Hepatocyte (in vitro differentiated cells): ENCODE measurements at places on chromosomes 1 and 21.

DNA sequence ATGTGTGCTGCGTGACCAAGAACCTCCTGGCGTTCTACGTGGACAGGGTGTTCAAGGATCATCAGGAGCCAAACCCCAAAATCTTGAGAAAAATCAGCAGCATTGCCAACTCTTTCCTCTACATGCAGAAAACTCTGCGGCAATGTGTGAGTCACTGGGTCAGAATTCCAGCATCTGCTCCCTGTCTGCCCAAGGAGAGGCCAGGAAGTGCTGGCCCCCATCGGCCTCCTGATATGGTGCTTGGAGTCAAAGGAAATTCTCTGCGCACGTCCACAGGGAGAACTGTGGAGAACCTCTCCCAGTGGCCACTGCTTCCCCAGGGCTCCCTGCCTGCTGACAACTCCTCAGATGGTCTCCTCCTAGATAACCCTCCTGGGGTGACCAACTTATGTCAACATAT lies 25.6 kb upstream of the IL20 start:
- DNase-seq, result peak; percentile 56

GRCh38 chr1:8343464-8344001 lies 25.6 kb downstream of the SLC45A1 start:
- DNase-seq, result peak; percentile 44

DNA sequence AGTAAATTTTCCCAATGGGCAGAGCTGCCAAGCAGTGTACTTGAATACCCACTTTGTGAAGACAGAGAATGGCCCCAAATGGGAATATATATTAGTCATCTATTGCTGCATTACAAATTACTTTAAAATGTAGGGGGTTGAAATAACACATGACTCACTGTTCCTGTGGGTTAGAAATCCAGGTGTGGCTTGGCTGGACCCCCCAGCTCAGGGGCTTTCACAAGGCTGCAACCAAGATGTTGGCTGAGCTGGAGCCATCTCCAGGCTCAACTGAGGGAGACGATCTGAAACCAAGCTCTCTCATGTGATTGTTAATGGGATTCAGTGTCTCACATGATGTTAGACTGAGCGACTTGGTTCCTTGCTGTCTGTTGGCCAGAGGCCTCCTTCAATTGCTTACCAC lies 33.4 kb upstream of the ARHGAP29 start:
- no peak for DNase-seq

- DNase-seq, result no peak
These were observed 82.2 kb downstream of the SPSB1 start for GRCh38 chr1:9374748-9375341.

- peak; percentile 69 for DNase-seq
These were observed 52.7 kb downstream of the VWA5B1 start for GRCh38 chr1:20343149-20343937.

- DNase-seq, result no peak
These were observed 8.3 kb upstream of the C8B start for GRCh38 chr1:56973923-56974742.

DNA sequence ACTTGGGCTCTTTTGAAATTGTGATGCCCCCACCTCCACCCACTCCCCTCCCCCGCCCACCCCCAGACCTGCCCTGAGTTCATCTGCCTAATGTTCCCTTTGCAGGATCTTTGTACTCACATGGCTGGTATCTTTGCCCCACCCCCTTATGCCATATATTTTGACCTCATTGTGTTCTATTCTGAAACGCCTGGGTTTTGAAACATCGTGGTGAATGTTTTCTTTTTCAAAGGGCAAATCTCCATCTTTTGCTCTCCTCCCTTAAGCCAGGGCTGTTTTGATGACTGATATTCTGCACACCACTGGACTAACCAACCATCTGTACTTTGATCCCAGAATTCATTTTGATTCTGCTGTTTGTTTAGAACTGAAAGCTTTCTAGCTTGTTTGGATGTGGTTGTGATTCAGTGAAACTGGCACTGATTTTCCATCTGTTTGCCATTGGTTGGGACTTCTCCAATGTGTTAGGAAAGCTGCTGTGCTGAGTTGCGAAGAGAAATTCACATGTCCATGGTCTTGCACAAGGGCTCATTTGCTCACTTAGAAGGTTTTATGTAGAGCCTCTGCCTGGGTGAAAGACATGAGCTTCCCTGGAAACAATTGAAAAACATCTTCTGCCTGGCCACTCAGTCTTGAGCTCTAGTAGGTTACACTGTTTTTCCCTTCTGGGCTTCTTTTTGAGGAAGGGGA lies 16.5 kb downstream of the SMAP2 start:
- peak; percentile 61 for DNase-seq

- DNase-seq, result no peak
These were observed 195.2 kb downstream of the FCRL5 start for GRCh38 chr1:157357111-157357510.

- DNase-seq, result no peak
These were observed 117.6 kb downstream of the LTN1 start for GRCh38 chr21:28875078-28875477.

- no peak for DNase-seq
These were observed 13.3 kb downstream of the TESK2 start for GRCh38 chr1:45477646-45478045.

GRCh38 chr1:161200992-161201835 lies 953 bp upstream of the NDUFS2 start:
- no peak for DNase-seq

- no peak for DNase-seq
These were observed 48.1 kb downstream of the ZFYVE9 start for GRCh38 chr1:52189898-52190480.

- DNase-seq, result no peak
These were observed 41.7 kb upstream of the RXRG start for GRCh38 chr1:165486663-165487062.

DNA sequence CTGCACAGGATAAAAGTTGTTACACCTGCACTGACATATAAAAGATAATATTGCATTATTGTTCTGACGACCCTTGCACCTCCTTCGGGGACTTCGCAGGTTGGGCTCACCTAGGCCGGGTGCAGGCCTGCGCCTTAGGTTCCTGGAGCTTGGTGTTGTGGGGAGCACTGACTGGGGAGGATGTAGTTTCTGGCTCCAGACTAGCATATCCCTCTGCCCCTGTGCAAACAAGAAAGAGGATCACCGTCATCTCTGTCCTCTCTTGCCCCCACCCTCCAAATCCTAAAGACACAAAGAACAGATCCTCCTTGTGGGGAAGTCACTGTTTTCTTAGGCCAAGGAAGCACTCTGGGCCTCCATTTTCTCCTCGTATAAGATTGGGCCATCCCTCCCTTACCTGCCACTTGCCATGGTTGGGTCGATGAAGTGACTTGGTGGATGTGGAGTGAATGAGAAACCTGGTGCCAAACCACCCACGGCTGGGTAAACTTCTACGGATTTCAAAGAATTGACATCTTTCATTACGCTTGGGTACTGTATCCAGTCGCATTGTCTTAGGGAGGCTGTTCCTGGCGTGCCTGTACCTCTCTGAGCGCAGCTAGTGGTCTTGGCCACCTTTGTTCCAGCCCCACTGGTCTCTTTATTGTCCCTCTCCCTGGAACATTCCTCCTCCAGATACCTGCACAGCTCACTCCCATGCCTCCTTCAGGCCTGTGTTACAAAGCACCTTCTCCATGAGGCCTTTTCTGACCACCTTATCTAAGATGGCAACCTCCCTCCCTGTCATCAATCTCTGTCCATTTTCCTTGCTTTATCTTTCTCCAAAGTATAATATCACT lies 34.4 kb upstream of the PKP1 start:
- DNase-seq, result no peak

DNA sequence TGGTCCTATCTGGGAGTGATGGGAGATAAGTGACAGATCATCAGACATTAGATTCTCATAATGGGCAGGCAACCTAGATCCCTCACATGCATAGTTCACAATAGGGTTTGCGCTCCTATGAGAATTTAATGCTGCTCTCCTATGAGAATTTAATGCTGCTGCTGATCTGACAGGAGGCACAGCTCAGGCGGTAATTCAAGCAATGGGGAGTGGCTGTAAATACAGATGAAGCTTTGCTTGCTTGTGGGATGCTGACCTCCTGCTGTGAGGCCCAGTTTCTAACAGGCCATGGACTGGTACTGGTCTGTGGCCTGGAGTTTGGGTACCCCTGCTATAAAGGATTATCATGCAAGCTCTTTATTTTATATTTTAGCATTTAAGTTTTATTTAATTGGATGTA lies 72.0 kb downstream of the ZMYM4 start:
- no peak for DNase-seq

DNA sequence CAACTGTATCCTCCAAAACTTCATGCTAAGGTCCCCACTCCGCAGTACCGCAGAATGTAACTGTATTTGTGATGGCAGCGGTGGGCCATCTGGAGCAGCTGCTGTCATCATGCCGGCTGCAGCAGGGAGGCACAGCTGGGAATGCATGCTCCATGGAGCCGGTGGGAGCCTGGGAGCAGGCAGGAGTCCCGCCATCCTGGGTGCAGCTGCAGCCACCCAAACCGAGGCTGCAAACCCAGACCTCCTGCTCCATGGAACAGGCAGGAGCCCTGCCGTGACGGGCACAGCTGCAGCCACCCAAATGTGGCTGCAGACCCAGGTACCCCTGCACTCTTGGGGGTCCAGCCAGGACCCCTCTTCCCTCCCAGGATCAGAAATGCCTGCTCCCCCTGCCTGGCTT lies 80.3 kb downstream of the SCMH1 start:
- no peak for DNase-seq

GRCh38 chr1:111045033-111045722 lies 81.5 kb upstream of the LRIF1 start:
- DNase-seq, result peak; percentile 28

GRCh38 chr1:228452194-228453021 lies 34.8 kb upstream of the RNF187 start:
- DNase-seq, result no peak

- DNase-seq, result no peak
These were observed 51.7 kb downstream of the IVNS1ABP start for GRCh38 chr1:185265314-185265713.

DNA sequence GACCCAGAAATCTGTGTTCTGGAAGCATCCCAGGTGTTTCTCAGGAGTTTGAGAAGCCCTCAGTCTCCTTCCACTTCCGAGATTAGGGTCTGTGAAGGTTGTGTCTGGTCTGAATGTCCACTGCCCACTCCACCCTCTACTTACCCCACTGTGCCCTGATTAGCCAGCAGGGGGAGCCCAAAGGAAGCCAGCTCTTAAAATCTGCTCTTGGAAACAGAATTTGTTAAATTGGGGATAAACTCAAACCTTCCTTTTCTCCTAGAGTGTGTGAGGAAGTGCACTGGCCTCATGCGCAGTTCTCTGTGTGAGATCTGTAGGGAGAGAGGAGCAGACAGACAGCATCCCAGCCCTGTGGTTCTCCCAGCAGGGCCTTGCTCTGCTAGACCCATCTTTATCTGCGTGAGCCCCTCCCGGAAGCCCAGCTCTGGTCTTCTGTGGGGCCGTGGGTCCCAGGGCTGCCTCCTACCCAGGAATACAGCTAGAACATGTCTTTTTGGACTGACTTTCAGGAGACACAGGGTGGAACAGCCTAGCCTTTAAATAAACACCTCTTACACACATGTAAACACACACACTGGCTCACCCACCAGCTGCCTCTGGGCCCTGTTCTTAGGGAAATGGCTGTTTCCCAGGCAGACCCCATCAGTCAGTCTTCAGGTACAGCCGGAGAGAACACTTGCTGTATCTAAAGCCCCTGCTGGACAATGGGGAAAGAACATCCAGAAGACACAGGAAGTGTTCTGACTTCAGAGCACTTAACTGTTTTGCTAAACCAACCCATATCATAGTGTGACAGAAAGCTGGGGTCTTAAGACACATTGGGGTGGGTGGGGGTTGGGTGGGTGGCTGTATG lies 52.2 kb downstream of the SMYD2 start:
- DNase-seq, result peak; percentile 61

DNA sequence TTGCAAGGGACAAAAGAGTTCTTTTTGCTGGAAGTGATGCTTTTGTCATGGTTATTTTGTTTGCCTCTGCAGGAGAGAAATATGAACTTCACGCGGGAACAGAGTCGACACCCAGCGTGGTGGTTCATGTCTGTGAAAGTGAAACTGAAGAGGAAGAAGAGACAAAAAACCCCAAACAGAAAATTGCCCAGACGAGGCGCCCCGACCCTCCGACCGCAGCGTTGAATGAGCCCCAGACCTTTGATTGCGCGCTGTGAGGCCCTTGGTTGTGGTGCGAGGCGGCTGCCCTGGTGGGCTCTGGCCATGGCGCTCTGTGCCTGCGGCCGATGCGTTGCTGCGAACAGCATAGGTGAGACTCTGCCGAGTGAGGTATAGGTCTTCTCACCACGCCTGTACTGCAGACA lies 20.9 kb upstream of the NCMAP start:
- no peak for DNase-seq

DNA sequence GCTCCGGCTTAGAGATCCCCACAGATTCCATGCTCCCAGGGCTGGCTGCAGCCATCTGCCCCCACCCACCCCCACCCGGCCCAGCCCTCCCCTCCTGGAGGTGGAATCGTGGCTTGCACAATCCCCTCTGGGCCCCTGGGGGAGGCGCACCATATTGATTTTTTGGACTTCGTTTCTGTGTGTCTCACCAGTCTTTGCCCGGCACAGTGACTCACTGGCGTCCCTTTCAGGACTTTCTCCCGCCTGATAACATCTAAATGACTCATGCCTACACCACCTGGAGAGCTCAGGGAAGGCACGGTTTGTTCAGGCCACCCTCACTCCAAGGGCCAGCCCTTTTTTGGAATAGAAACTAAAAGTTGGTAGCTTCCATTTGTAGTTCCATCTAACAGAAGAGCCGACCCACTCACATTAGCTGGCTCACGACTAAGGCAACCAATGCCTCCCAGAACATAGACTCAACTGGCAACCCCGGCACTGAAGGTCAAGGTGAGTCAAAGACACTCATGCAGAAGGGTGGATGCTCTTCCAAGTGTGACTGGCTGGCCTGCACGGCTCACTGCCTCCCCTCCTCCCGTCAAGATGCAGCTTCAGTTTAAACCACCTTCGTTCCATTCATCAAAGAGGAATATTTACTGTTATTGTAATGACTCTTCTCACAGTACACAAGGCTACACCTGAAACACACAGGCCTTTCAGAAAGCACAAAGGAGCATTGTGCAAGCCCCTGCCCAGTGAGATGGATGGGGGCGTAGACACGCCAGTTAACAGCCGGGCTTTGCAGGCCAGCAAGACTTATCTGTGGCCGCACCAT lies 18.1 kb upstream of the ETS2 start:
- peak; percentile 92 for DNase-seq

DNA sequence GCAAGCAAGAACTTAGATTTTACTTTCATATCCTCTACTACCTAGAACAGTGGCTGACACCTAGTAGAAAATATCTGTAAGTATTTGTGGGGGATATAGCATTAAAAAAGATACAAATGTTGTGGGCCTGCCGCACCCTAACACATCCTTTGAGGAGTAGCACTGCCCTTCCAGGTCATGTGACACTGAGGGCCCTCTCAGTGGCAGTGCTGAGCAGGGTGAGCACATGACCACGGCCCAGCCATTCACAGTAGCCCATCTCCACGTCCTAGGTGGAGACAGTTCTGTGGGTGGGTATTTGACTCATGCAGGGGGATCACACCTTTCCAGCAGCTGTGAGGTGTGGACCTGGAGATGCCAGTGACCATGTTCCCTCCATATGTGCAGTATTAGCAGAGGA lies 108.9 kb downstream of the OMA1 start:
- DNase-seq, result no peak
